Stimulated activated CD4-positive, alpha-beta T cell treated with anti-CD3 and anti-CD28 coated beads, Interleukin-1b, Interleukin-23, amount 100 ng/mL, for 1 hour (primary cell): ENCODE measurements at places on chromosomes 13 and 19.

- no peak for DNase-seq
Measured at GRCh38 chr19:10552510-10553053, 8.9 kb downstream of the ATG4D start.

DNA sequence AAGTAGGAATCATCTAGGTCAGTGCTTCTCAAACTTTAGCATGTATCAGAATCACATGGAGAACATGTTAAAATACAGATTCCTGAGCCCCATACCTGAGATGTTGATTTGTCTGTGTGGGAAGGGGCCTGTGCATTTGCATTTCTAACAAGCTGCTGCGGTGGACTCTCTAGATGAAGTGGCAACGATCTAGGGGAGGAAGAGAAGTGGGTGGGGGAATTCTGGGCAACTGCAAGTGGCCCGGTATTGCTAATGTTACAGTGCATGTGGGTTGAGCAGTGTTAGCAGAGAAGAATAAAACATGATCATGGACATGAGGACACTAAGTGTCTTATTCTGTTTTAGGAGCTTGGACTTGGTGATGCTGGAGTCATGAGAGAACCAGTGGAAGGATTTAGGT lies 329.0 kb downstream of the OLFM4 start:
- DNase-seq, result no peak

DNA sequence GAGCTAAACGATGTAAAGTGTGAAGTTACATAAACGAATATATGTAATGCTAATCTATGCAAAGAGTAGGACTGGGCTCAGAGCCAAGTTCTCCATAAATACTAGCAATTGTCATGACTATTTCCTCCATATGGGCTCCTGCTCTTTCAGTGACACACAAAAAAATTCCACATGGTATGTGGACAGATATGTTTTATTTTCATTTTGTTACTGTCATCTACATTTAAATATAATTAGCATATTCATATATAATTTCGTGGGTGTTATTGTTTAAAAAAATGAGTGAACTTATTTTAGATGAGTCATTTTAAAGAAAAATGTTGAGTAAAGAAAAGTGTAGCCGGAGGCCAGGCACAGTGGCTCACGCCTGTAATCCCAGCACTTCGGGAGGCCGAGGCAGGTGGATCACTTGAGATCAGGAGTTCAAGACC lies 5.0 kb upstream of the IGSF23 start:
- DNase-seq, result no peak

GRCh38 chr13:113413898-113414282 lies 39.4 kb downstream of the ADPRHL1 start:
- DNase-seq, result no peak

DNA sequence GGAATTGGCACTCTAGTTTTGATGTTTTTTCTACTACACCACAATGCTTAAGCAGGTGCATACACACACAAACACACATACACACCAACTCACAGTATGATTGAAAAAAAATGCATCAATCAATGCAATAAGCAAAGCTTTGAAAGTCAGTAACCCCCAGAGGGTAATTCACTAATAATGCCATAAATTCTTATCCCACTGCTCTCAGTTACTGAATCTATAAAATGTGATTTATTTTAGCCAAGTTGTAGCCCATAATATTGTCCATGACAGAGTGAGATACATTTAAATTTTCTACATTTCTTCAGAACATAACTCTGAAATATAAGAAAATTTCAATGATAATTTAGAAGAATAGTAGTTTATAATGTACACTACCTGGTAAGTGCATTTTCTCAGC lies 87.9 kb downstream of the LIG4 start:
- DNase-seq, result no peak

- no peak for DNase-seq
Measured at GRCh38 chr13:63124863-63125262, 1709.2 kb upstream of the PCDH20 start.

GRCh38 chr13:94701313-94702180 lies 10.8 kb downstream of the SOX21 start:
- DNase-seq, result no peak

GRCh38 chr19:30169196-30169900 lies 202.8 kb upstream of the ZNF536 start:
- no peak for DNase-seq

- peak; percentile 20 for DNase-seq
Measured at GRCh38 chr13:72726726-72727416, 558 bp downstream of the MZT1 start.

- no peak for DNase-seq
Measured at GRCh38 chr19:8071912-8072311, 19.4 kb downstream of the CCL25 start.

- no peak for DNase-seq
Measured at GRCh38 chr19:51372021-51372648, 319 bp downstream of the NKG7 start.

- no peak for DNase-seq
Measured at GRCh38 chr13:112924365-112924764, 44.6 kb upstream of the MCF2L start.

DNA sequence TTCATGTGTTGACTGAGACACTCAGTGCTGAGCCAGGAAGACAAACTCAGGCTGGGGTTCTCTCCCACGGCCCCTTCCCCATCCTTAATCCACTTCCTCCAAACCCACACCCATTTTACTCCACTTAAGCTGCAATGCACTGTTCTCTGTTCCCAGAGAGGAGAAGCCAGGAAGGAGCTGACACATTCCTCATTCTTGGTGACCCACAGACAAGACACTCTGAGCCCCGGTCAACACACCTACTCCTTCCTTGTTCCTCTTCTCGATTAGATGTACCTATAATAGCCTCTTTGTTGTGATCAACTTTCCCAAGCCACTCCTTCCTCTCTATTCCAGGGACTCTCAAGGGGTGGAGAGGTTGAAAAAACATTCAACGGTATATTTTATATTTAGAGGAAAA lies 47.1 kb downstream of the INSR start:
- DNase-seq, result no peak

DNA sequence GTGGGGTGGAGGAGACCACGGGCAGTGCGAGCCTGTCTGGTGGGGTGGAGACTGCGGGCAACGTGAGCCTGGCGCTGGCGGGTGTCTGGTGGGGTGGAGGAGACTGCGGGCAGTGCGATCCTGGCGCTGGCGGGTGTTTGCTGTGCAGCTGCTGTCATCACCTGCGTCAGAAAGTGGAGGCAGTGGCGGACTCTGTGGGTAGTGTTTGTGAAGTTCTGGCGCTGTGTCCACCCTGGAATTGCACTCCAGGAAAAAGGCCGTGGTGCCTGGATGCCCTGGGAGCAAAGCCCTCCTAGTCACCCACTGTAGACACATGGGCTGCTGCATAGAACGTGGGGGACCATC lies 6.2 kb downstream of the TEX29 start:
- DNase-seq, result no peak

- DNase-seq, result peak; percentile 93
Measured at GRCh38 chr19:48169578-48169938, 586 bp downstream of the LIG1 start.

DNA sequence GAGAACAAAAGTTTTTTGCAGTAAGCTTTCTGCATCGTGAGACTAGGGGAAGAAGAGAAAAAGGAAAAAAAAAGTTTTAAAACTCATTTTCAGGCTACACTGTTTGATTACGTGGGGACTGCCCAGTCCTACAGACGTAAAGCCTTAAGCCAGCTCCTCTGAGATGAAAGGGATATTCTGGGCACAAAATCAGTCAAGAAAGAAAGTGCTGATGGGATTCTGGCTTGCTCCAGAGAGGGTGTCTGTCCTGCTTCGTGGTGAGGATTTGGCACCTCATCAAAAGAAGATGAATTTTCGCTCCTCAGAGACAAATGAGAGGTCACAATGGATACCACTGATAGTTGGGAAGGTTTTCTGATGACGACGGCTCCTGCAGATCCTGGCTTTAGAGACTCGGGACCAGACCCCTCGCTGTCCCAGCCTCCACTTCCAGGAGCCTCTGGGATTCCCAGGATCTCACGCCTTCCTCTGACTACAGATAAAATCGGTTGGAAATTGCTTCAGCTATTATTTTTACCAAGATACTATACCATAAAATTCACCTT lies 9.7 kb downstream of the TEX29 start:
- DNase-seq, result no peak

GRCh38 chr19:2477732-2478191 lies 1.8 kb downstream of the GADD45B start:
- DNase-seq, result no peak

GRCh38 chr13:112078879-112079531 lies 12.1 kb downstream of the SOX1 start:
- DNase-seq, result no peak

GRCh38 chr19:9043524-9043923 lies 33.3 kb upstream of the MUC16 start:
- no peak for DNase-seq

GRCh38 chr13:114010401-114011101 lies 36.7 kb upstream of the C13orf46 start:
- no peak for DNase-seq

- no peak for DNase-seq
Measured at GRCh38 chr19:4909156-4909896, at the start of gene UHRF1. UHRF1 (plus strand) TSS chr19:4909501; CDS start chr19:4910886, 1,385 bp downstream.

DNA sequence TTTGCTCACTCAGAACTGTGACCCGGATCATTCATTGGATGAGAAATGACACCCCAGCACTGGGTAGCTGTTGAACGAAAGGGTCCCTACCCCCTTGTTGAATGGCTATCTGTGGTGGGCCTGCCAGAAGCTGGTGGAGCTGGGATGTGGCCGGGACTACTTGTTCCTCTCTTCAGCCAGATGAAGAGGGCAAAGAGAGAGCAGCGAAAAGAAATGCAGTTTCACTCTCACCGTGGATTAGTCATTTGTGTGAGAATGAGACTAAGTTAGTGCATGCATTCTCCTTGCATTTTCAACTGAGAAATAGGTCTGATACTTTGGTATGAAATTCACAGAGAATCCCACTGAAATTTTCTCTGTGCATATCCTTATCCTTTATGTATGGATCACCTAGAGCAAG lies 553.1 kb downstream of the IRS2 start:
- no peak for DNase-seq

- DNase-seq, result no peak
Measured at GRCh38 chr13:25871389-25872125, 180.3 kb downstream of the SHISA2 start.

DNA sequence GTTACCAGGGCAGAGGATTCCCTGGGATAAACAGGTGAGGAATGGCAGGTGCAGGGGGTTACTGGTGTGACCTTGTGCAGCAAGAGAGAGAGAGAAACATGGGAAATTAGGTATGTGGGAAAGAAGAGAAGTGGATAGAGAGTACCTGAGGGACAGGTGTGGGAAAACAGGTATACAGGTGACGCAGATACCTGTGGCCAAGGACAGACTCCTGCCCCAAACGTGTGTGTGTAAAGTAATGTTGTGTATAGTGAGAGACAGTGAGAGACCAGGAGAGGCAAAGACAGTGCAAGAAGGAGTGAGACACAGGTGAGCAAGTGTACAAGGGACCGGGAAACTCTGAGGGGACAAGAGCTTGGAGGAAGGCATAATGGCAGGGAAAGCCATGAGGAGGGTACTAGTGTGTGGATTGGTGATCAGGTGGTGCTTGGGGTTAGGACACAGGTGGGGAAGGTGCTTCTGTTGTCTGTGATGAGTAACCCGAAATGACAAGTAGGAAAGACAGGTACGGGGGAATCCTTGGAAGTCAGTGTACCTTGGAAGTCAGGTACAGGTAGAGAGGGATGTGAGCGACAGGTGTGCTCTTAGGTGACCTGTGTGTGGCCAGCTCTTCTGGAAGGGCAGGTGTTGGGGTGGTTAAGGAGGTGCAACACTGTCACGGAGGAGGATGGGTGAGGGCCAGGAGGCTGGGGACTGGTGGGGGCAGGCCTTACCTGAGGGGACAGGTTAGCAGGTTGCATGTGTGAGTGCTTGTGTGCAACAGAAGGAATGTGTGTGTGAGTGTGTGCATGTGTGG lies 2.8 kb downstream of the ERFL start:
- DNase-seq, result no peak

DNA sequence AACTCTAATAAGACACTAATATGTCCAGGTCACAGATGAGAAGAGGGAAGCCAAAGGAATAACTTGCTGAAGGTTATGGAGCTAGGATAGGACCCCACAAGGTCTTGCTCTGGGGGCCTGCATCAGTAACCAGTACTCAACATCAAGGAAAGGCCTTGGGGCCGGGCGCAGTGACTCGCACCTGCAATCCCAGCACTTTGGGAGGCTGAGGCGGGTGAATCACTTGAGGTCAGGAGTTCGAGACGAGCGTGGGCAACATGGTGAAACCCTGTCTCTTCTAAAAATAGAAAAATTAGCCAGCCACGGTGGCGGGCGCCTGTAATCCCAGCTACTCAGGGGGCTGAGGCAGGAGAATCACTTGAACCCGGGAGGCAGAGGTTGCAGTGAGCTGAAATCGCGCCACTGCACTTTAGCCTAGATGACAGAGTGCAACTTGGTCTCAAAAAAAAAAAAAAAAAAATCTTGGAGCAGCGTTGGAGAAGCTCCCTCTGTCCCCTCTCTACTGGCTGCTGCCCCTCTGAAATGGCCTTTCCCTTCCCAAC lies 1.8 kb downstream of the LONP1 start:
- DNase-seq, result no peak

GRCh38 chr19:18769989-18770528 lies 21.0 kb downstream of the COMP start:
- no peak for DNase-seq
